PC-3 (cell line): ENCODE measurements at places on chromosomes 16 and 17. TPM values are rescaled to one million over a fixed set of nuclear protein-coding genes. Genes with fewer than 3 reads are reported as not detected.

DNA sequence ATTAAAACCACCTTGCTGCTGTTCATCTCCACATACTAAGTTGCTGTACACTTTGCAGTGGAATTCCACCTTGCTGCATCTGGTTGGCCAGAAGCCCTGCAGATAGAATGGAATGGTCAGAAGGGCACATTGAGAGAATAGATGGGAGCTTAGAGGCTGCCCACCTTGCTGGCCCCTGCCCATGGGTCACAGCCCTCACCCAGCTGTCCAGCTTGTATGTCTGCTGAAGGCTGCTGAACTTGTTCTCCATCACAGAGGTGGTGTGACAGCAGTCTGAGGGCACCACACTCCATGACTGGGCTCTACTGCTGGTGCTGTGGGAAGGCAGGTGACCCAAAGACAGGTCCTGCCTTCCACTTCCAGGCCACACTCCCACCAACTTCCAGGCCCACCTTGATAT lies 1755.4 kb downstream of the TP53TG3F start:
- H3K27ac ChIP-seq: no peak overlapping the region
- no peak for DNase-seq
- no peaks in the 10 kb centered on the region for H3K4me1 ChIP-seq

- peaks cover 4% of the 10 kb centered on the region; the same call in 1 of the 2 replicates for H3K36me3 ChIP-seq
- DNase-seq: peak; percentile 88
- peaks cover 76% of the 10 kb centered on the region for H3K4me1 ChIP-seq
- peak overlapping the region; percentile 96 for H3K4me3 ChIP-seq
Measured at GRCh38 chr16:20901436-20902112, 1.0 kb downstream of the LYRM1 start.

GRCh38 chr16:7185689-7186088 lies 147.0 kb upstream of the RBFOX1 start:
- H3K27me3 ChIP-seq: no peaks in the 10 kb centered on the region
- H3K4me1 ChIP-seq: no peaks in the 10 kb centered on the region
- H3K36me3 ChIP-seq: no peaks in the 10 kb centered on the region

DNA sequence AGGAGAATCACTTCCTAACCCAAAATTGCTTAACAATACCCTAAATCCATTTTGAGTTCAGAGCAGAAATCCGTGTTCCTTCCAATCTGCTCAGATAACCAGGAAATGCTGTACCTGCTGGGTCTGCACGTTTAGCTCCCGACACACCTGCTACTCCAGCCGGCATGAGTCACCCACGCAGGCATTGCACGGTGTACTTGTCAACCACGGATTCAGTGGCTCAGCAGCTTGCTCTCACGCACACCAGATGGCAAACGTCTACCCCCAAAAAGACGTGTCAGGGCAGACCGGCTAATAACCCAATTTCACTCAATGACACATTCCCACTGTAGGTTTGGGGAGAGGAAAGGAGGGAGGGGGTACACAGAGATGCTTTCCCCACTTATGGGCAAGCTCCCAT lies 468.1 kb downstream of the SOX9 start:
- peak; percentile 98 for DNase-seq
- H3K27me3 ChIP-seq: no peaks in the 10 kb centered on the region
- peaks cover 32% of the 10 kb centered on the region for H3K4me1 ChIP-seq
- peak overlapping the region; percentile 95 for H3K4me3 ChIP-seq
- peaks cover 27% of the 10 kb centered on the region for H3K36me3 ChIP-seq
- H3K27ac ChIP-seq: peak overlapping the region; percentile 91

- no peak overlapping the region for H3K27ac ChIP-seq
- H3K4me3 ChIP-seq: no peak overlapping the region
- no peak for DNase-seq
- H3K4me1 ChIP-seq: peaks cover 9% of the 10 kb centered on the region
- H3K27me3 ChIP-seq: no peaks in the 10 kb centered on the region
Measured at GRCh38 chr17:18084256-18084655, 3.5 kb upstream of the DRG2 start.

- H3K4me3 ChIP-seq: no peak overlapping the region
- no peaks in the 10 kb centered on the region for H3K27me3 ChIP-seq
- no peaks in the 10 kb centered on the region for H3K36me3 ChIP-seq
- H3K27ac ChIP-seq: peak overlapping the region; percentile 11; the same call in 1 of the 2 replicates
- DNase-seq: no peak
Measured at GRCh38 chr17:35046740-35047283, 16.7 kb downstream of the RFFL start.

DNA sequence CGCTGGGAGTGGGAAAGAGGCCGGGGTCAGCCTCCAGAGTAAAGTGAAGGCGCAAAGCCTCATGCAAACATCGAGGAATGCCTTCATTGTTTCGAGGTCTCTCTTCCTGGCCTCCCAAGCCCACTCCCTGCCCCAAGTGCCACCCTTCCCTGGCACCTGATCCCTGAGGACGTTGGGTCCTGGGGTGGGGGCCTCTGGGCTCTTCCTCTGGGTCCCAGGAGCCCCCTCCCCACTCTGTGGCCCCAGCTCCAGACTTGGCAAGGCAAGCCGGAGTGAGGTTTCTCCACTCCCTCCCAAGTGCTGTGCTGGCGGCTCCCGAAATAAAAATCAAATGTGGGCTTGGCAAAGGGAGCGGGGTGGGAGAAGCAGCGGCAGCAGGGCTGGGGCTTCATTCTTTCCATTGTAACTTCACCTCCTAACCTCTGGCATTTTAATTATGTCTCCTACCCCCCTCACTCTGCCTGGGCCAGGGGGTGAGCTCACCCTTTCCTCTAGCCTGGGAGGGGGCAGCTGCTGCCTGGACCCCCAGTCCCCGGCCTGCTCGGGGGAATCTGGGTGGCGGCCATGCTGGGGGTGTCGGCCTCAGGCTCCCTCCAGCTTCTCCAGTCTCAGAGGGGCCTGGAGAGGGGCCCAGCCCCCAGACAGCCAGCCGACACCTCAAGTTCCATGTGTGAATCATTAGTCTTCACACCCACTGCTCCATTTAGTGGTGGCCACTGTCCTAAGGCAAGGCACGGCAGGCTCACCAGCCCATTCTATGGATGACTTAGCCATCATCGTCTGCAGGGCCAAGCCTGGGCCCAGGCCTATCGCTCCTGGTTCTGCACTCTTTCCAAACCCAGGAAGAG lies 14.6 kb upstream of the TMEM92 start:
- H3K36me3 ChIP-seq: no peaks in the 10 kb centered on the region
- no peaks in the 10 kb centered on the region for H3K27me3 ChIP-seq
- H3K27ac ChIP-seq: no peak overlapping the region
- H3K4me3 ChIP-seq: no peak overlapping the region

- no peaks in the 10 kb centered on the region for H3K36me3 ChIP-seq
- H3K4me1 ChIP-seq: peaks cover 9% of the 10 kb centered on the region
- H3K4me3 ChIP-seq: no peak overlapping the region
Measured at GRCh38 chr17:64133546-64134215, 3.7 kb upstream of the ERN1 start.

ZG16 gene
- not detected in 2 replicates for total RNA-seq

HSPB9 gene
- total RNA-seq: not detected in 2 replicates

- DNase-seq: peak; percentile 64
- H3K36me3 ChIP-seq: no peaks in the 10 kb centered on the region
- peaks cover 16% of the 10 kb centered on the region for H3K4me1 ChIP-seq
- H3K27me3 ChIP-seq: no peaks in the 10 kb centered on the region
- H3K27ac ChIP-seq: no peak overlapping the region
Measured at GRCh38 chr17:48961516-48962233, 6.7 kb downstream of the GIP start.

DNA sequence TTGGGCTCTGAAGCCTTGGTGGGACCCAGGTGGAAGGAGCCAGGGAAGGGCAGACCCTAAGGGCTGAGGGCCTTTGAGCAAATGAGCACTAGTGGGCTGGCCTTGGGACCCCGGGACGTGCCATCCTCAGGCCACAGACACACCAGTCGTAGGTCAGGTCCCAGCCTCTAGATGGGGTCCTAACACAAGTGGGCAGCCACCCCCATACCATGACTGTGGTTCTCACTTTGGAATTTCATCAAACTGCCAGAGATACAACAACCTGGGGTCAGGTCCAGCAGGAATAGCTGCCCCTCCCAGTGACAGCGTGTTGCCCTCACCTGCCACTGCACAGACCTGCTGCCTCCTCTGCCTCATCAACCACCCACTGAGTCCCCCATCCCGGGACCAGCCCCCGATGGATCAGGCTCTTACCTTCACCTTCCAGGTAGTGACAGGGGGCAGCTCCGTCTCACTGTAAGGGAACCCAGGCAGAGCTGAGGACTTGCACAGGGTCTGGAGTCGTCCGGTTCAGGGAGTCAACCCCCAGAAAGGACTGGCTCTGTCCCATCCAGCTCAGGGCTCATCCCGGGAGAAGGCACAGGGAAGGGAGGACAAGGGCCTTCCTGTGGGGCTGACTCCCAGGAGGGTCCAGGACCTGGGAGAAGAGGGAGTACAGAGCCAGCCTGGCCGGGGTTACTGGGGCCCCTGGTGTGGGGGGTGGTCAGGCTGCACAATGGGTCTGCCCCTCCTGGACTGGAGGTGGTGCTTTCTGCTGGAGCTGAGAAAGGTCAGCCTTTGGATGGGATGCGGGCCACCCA lies 40.0 kb downstream of the LGALS9 start:
- H3K27me3 ChIP-seq: no peaks in the 10 kb centered on the region
- no peaks in the 10 kb centered on the region for H3K36me3 ChIP-seq
- H3K4me1 ChIP-seq: no peaks in the 10 kb centered on the region
- no peak overlapping the region for H3K27ac ChIP-seq

DNA sequence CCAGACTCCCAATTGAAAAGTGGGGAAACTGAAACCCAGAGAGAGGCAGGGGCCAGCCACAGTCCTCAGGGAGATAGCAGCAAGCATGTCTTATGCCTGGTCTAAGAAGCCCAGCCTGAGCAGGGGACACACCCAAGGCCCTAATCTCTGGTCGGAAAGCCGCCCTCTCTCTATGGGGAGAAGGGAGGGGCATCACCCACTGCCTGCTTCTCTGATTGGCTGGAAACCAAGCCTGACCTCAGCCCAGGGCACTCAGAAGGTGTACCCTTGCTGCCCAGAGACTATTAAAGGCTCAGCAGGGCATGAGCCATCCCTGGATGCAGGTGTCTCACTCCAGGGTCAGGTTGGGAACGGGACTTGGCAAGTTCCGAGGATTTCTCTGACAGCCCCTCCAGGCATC lies 5.7 kb upstream of the KRT13 start:
- H3K36me3 ChIP-seq: peaks cover 1% of the 10 kb centered on the region; the same call in 1 of the 2 replicates
- DNase-seq: no peak
- H3K27me3 ChIP-seq: no peaks in the 10 kb centered on the region
- H3K4me3 ChIP-seq: no peak overlapping the region
- peaks cover 13% of the 10 kb centered on the region for H3K4me1 ChIP-seq

DNA sequence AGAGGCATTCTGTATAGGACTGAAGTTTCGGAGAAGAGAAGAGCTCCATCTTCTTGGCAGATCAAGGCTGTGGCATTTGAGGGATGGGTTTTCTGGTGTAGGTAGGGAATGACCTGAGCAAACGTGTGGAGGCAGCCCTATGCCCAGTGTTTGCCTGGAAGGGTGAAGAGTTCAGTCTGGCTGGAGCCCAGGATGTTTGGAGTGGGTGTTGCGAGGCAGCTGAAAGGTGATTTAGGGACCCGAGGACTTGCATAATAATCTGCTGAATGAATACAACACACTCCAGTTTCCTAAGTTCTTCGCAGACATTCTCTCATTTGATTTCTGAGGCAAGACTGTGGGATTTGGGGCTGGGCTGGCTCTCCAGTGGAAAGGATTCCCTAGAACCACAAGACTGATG lies 186.2 kb downstream of the CYLD start:
- H3K27ac ChIP-seq: no peak overlapping the region
- no peaks in the 10 kb centered on the region for H3K4me1 ChIP-seq
- no peak for DNase-seq
- H3K36me3 ChIP-seq: no peaks in the 10 kb centered on the region
- H3K4me3 ChIP-seq: no peak overlapping the region

DNA sequence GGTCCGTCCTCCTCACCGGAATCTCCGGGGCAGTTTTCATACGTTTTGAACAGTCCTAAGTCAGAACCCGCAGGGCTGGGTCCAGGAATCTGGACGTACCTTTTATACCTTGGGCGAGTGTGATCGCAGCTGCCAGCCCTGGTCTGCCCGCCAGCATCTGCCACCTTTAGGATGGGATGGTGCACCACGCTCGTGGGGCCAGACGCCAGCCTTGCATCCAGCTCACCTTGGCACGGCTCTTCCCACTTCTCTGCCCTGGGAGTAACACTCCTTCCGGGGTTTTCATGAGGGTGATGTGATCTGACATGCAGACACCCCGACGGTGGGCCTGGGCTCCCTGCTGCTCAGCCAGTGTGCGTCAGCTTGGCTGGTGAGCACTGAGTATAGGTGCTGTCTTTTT lies 66.6 kb upstream of the ZNF469 start:
- peaks cover 12% of the 10 kb centered on the region for H3K4me1 ChIP-seq
- no peak overlapping the region for H3K4me3 ChIP-seq
- DNase-seq: no peak
- no peaks in the 10 kb centered on the region for H3K27me3 ChIP-seq
- no peaks in the 10 kb centered on the region for H3K36me3 ChIP-seq

DNA sequence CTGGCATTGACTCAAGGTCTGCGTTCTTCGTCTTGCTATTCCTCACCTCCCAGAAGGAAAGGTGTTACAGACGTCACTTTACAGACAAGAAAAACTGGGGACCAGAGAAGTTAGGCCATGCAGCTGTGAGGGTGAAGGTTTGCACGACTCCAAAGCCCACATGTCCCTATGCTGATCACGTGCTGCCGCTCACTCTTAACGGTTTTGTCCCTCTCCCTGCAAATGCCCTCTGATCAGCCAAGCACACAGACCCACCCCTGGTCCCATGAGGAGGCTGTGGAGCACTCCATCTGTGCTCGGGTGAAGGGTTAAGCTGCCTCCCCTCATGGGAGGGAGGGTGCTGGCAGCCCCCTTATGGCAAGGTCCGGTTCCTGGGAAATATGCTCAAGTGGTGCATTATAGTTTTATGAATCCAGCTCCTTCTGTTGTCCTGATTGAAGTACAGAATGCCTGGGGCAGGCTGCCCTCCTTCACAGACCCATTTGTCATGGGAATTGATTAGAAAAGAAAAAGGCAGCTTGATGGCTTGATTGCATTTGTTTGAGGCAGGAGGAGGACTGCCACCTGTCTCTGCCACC lies 18.8 kb downstream of the CCDC182 start:
- peaks cover 44% of the 10 kb centered on the region for H3K27me3 ChIP-seq
- no peak overlapping the region for H3K27ac ChIP-seq
- H3K4me3 ChIP-seq: no peak overlapping the region
- H3K36me3 ChIP-seq: no peaks in the 10 kb centered on the region
- no peak for DNase-seq

DNA sequence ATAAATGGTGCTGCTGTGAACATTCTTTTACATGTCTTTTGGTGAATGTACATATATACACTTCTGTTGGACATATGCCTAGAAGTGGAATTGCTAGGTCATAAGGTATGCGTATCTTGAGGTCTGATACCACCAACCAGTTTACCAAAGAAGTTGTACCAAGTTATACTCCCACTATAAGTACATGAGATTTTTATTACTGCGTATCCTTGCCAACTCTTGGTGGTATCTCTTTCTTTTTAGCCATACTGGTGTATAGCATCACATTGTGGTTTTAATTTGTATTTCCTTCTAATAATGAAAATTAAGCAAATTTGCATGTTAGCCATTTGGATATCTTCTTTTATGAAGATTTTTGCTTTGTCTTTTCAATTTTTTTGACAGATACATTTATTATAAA lies 80.5 kb downstream of the ATF7IP2 start:
- H3K4me3 ChIP-seq: no peak overlapping the region
- no peaks in the 10 kb centered on the region for H3K4me1 ChIP-seq
- peaks cover 3% of the 10 kb centered on the region; the same call in 1 of the 2 replicates for H3K36me3 ChIP-seq
- DNase-seq: no peak
- no peaks in the 10 kb centered on the region for H3K27me3 ChIP-seq
- no peak overlapping the region for H3K27ac ChIP-seq
